Cardiac muscle cell (in vitro differentiated cells and primary cell): ENCODE measurements at places on chromosomes 3 and 15. TPM values are rescaled to one million over a fixed set of nuclear protein-coding genes. Genes with fewer than 3 reads are reported as not detected.

Gene ACKR2
- 0.15 and 0.35 TPM in 2 replicates for total RNA-seq

GRCh38 chr3:144049374-144049773 is 77.8 kb downstream of the DIPK2A start:
- no peak for DNase-seq
- H3K4me1 ChIP-seq, result no peaks in the 10 kb centered on the region
- H3K27me3 ChIP-seq, result no peaks in the 10 kb centered on the region
- no peaks in the 10 kb centered on the region for H3K36me3 ChIP-seq
- H3K27ac ChIP-seq, result no peak overlapping the region

GRCh38 chr3:30623351-30623750 is 16.9 kb downstream of the TGFBR2 start:
- no peak for DNase-seq
- no peaks in the 10 kb centered on the region for H3K36me3 ChIP-seq
- H3K27me3 ChIP-seq, result no peaks in the 10 kb centered on the region
- H3K4me3 ChIP-seq, result no peak overlapping the region
- no peak overlapping the region for H3K27ac ChIP-seq
- no peaks in the 10 kb centered on the region for H3K4me1 ChIP-seq

- H3K36me3 ChIP-seq, result peaks cover 29% of the 10 kb centered on the region
- H3K4me3 ChIP-seq, result no peak overlapping the region
- no peaks in the 10 kb centered on the region for H3K4me1 ChIP-seq
- no peak for DNase-seq
- no peaks in the 10 kb centered on the region for H3K27me3 ChIP-seq
Measured at GRCh38 chr15:43775411-43775965, 1.3 kb downstream of the ELL3 start.
